ENCODE measurements at places on chromosomes 4 and X.

DNA sequence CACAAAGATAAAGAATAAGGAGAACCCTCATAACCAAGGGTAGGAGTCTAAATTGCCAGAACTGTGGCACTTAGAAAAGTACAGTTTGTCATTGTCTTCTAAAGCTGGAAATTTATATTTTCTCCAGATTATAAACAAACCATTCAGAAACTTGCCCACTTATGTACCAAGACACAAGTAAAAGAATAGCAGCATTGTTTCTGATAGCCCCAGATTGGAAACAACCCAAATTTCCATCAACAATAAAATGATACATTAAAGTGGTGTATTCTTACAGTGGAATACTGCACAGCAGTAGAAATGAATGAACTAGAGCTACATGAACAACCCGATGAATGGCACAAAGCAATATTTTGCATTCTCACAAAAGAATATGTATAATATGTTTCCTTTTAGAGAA, 63.1 kb upstream of the PDHA1 start:
- DNase-seq, result no peak

DNA sequence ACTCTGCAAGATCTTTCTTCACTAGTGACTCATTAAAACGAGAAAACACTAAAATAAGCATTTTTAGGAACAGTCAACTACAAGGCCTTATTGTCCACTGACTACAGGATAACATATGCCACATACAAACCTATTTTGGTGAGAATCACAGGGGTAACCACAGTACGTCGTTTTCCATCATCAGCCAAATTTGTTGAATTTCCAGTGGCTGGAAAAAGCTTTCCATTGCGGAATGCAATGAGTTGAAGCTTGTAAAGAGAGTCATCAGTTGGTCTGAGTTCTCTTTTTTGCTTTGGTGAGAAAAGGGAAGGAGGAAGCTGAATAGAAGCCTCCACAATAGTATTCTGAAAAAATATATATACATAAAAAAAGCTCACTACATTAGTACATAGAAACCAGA, 102.4 kb downstream of the ADGRA3 start:
- DNase-seq, result no peak

GRCh38 chrX:109830704-109831206, 97.7 kb upstream of the ACSL4 start:
- no peak for DNase-seq

DNA sequence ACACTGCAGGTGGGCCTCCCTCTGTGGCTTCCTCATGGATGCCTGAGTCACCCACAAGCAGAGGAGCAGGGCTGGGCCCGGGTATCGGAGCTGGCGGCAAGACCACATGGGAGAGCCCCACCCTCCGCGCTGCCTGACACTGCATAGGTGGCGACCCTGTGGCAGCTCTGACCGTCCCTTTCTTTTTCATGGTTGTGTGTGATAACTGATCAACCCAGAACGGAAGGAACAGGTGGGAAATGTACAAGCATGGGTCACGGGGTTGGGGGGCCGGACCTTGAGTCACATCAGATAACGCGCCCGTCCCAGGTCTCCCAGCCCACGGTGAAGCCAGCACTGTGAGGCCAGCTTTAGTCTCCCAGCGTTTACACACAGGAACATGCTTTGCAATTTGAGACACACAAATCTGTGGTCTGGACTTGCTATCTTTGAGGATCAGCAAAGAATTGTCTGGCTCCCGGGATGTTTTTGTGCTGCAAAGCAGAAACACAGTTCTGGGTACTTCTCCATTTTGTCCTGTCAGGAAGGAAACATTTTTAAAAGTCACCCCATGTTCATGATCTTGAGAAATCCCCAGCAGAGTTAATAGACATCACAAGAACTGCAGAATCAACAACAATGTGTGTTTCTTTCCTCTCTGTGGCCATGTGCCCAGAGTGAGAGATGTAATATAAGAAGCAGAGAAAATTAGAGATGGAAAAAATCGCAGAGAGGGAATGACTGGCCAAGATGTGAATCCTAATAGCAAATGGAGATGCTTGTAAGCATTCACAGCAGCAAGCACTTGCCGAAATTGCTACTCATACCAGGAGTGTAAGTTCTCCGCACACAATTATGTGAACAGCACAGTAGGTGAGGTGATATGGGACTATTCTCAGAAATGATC, 70.1 kb upstream of the CBR4 start:
- no peak for DNase-seq
